Hematopoietic multipotent progenitor cell treated with erythropoietin and hydrocortisone succinate and interleukin-3 and kit ligand, for 15 days (in vitro differentiated cells): ENCODE measurements at places on chromosomes 11 and 22.

DNA sequence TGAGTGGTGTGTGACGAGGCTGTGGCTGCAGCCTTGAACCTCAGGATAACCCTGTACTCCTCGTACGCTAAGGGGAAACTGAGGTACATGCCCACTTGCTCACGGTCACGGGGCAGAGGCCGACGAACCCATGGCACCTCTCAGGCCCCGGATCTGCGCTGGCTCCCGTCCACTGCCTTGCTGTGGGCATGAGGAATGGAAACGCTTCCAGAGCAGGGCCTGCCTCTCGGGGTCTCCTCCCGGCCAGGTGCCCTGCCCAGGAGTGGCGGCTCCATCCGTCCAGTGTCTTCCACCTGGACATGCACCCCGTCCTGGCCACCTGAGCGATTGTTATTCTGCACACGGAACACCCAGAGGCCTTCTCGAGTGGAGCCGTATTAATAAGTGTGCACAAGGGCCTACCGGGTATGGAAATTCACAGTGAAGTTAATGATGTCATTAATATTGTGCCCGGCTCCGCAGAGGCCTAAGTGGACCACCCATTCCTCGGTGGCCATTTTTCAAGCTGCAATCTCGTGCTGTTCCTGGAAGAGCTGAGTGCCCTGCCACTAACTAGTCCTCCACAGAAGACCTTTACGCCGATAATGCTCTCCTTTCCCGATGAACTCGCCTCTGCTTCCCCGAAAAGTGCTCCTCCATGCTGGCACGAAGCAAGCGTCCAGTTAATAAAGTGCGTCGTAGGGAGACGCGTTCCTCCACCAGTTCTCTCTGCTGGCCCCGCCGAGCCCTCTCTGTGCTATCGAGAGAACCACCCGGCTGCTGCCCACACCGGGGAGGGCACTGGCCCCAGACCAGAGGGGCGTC is 927.9 kb downstream of the BRD1 start:
- DNase-seq: no peak

GRCh38 chr11:47669856-47670255 is 27.5 kb upstream of the MTCH2 start:
- no peak for DNase-seq

GRCh38 chr11:20661445-20661844 is 7.9 kb upstream of the NELL1 start:
- DNase-seq: no peak

DNA sequence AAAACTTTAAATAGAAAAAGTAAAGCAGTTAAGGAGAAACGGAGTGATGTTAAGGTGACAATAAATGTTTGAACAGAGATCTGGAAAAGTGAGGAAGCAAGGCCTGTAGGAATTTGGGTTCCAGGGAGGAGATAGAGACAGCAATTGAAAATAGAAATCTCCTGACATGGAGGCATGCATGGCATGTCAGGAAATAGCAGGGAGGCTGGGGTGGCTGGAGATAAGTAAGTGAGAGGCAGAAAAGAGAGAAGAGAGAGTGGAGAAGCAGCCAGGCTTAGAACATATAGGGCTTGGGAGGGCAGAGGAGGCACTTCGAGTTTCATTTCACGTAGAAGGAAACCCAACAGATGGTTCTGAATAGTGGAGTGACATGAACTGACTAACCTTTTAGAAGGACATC is 185.5 kb downstream of the LRRC4C start:
- no peak for DNase-seq

DNA sequence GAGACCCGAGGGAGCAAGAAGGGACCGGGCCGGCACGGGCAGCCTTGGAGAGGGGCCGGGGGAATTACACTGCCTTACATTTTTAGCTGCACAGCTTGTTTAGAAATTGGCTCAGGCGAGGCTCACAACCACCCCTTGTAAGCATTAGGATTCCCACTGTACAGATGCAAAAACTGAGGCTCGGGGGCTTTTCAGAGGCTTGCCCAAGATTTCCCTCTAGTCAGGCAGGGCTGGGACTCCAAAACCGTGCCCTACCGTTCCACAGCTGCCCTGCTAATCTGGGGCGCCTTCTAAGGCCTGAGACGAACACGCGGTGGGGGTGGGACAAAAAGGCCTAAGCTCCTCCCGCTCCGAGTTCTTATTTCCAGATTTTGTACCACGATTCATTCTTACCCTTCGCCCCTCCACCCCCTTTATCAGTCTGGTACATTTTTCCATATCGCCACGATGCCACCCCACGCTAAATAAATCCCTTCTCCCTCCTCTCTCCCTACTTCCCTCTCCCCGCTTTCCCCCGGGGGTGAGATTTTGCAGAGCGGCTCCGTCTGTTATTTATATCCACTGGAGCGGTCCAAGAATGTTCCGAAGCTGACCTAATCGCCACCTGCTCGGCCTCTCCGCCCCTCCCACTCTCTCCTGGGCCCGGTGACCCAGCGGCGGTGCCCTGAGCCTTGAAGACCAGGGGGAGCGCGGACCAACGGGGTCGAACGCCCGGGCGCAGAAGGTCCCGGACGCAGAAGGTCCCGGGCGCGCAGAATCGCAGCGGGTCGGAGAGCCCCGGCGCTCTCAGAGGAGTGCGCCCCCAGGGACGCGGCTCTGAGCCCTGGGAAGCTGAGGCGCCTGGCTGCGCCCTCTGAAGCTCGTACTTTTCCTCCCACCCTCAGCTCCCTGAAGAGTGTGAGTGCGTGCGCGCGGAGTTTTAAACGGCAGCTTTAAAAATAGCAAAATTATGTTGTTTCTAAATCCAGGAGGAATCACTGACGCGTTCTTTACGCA is 764 bp upstream of the PACSIN3 start:
- no peak for DNase-seq

GRCh38 chr11:125140233-125140632 is 24.3 kb upstream of the PKNOX2 start:
- DNase-seq: no peak

DNA sequence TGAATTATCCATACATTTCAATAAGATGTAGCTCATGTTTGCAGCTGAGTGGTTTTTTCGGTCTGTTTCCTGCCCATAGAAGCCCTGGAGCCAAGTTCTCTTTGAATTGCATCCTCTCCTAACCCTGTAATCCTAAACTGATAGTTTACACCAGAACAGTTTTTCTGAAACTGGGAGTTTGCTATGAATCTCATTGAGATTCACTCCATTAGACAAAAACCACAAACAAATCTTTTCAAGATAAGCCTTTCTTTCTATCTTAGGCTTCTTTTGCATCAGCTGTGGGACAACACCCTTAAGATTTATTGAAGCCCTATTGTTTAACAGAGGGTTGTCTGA is 324.8 kb downstream of the DYNC2H1 start:
- DNase-seq: no peak
